ENCODE measurements at places on chromosomes 1 and 21.

- no peak for DNase-seq
Observed at GRCh38 chr21:39265603-39266002, 47.8 kb downstream of the BRWD1 start.

DNA sequence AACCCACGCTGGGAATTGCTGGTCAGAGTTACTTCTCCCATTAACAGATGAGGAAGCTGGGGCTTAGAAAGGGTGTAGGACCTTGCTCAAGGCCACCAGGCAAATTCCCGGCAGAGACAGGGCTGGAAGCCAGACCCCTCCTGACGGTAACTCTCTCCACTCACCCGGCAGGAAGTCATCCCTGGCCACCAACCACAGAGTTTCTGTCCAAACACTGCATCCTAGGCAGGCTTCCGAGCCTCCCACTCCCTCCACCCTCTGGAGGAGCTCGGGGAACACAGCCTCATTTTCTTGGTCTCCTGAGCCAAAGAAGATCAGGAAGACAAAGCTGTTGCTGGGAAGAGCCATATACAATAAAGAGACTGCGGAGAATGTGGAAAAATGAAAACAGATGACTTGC, 25.0 kb upstream of the ZNF436 start:
- no peak for DNase-seq

DNA sequence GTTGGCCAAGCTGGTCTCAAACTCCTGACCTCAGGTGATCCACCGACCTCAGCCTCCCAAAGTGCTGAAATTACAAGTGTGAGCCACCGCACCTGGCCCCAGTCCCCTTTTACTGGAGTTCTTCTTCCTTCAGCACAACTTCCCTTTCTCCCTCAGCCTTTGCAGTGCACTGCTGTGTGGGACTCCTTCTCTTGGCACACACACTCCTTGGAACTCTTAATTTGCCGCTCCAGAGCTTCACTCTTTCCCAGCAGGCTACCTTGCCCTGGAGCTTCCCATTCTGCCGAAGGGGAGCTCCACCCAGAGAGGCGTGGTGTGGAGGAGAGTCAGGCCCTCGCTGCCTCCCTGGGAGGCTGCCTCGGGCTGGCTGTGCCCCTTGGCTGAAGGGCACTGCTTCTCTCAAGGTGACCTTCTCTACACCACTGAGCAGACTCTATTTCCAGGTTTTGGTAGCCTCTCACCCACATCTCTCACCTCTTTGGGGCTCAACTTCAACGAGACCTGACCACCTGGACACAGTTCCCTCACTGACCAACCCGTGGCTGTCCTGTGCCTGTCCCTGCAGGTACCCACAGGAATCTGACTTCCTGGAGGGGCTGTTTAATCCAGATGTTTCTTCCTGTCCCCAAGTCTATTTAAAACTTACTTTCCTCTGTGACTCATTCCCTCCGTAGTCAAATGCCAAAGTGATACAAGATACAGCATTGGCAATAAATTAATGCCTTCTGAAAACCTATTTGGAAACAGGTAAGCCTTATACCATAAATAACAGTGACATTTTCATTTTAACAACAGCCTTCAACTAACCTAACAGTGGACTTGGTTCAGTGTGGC, 227.3 kb upstream of the KIAA0040 start:
- DNase-seq: no peak

DNA sequence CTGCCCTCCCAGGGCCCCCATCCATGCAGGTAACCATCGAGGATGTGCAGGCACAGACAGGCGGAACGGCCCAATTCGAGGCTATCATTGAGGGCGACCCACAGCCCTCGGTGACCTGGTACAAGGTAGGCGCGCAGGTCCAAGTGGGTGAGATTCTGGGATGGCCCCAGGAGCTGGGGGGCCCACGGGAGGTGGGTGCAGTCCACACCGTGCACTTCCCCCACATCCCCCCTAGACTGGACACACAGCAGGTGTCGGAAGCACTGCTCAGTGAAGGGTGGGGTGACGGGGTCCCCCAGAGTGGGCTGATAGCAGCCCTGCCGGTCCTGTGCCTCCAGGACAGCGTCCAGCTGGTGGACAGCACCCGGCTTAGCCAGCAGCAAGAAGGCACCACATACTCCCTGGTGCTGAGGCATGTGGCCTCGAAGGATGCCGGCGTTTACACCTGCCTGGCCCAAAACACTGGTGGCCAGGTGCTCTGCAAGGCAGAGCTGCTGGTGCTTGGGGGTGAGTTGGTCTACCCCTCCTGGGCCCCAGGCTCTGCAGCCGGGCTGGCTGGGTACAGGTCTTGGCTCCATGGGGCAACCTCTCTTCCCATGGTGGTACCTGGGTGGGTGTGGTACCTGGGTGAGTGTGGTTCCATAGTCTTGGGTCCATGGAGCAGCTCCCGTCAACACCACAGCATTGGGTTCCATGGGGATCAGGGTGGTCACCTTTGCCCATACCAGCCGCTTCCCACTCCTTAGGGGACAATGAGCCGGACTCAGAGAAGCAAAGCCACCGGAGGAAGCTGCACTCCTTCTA, 40.4 kb downstream of the TRIM11 start:
- DNase-seq: no peak

GRCh38 chr1:167149793-167150491, 56.1 kb downstream of the STYXL2 start:
- no peak for DNase-seq

- no peak for DNase-seq
Observed at GRCh38 chr1:12572522-12572921, 45.5 kb downstream of the DHRS3 start.

DNA sequence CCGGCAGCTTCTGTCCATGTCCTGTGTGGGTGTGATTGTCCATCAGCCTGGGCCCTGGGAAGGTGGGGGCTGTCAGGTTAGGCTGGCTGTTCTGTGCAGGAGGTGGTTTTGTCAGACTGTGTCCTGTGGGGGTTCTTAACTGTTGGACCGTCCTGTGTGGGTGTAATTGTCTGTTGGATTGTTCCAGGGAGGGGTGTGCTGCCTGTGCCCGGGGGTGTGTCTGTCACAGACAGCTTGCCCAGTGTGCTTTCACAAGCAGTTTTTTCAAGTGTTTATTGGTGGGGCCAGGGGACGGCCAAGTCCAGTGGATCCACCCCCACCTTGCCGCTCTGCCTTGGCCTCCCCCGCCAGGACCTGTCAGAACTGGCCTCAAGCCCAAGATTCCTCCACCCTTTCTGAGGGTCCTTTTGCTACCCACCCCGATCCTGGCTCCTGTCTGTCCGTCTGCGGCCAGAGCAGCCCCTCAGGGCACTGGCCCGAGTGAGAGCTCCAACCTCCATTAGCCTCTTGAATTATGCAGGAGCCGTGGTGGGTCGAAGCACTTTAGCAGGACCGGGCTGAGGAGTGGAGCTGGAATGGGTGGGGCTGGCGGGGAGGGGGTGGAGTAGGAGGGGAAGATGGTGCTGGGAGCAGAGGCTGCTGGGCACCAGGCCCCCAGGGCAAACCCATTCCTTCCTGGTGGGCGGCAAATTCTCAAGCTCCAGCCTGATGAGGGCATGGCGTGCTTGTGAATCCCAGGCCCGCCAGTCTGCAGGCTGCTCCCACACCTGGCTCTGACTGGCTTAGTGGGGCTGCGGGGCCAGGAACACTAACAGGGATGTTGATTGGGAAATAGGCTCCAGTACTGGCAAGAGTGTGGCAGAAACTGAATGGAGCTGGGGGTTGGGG, 47.2 kb downstream of the PTPRF start:
- DNase-seq: no peak

- no peak for DNase-seq
Observed at GRCh38 chr1:167663002-167663772, 33.2 kb downstream of the RCSD1 start.

- no peak for DNase-seq
Observed at GRCh38 chr1:180720753-180721152, 88.9 kb downstream of the XPR1 start.

DNA sequence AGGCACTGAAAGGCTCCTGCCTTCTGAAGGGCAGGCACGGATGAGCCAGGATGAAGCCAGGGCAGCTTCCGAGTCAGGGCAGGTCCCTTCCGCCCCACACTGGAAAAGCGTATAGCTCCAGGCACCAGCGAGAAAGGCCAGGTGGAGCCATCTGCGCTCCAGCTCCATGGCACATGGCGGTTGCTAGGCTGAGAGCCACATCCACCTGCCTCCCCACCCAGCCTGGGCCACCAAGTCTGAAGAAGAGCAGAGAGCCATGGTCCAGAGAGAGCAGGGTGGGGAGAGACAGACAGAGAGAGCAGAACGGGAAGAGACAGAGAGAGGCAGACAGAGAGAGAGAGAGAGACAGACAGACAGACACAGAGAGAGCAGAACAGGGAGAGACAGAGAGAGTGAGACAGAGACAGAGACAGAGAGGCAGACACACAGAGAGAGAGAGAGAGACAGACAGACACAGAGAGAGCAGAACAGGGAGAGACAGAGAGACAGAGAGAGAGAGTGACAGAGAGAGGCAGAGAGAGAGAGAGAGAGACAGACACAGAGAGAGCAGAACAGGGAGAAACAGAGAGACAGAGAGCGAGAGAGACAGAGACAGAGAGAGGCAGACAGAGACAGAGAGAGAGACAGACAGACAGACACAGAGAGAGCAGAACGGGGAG, 5.2 kb downstream of the FNDC10 start:
- DNase-seq: no peak

- no peak for DNase-seq
Observed at GRCh38 chr1:46725736-46726108, 6.8 kb upstream of the EFCAB14 start.

DNA sequence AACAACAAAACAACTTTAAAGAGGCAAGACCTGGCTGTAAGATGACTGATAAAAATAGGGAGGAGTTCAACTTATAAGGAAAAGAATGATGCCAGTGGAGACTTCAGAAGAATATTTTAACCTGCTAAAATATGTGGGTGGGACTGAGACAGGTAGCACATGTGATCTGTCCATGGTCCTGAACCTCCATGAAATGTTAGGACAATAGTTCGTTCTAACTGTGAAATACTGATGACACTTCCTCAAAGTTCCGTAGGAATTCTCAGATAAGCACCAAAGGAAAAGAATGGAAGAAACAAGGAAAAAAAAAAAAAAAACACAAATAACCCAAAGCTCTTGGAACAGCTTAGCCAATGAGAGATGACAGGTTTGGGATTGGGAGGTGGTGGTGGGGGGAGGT, 44.7 kb downstream of the CDC42BPA start:
- DNase-seq: no peak

DNA sequence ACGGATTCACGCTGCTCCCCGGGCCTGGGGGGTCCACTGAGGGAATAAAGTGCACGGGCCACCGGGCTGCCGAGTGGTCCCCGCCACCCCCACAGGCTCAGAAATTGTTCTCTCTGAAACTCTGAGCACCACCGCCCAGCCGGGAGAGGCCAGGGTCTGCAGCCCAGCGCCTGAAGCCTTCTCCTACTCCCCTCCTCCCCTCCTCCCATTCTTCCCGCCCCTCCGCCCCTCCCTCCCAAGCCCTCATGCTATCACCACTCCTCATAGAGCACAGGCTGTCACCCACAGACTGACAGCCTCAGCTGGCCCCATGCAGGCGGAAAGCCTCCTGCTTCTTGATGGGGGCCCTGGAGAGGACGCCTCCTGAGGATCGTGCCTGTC, 707 bp upstream of the GPR153 start:
- no peak for DNase-seq

- DNase-seq: no peak
Observed at GRCh38 chr1:57133686-57134085, 167.9 kb upstream of the C8B start.

GRCh38 chr1:173405834-173406233, 71.3 kb upstream of the PRDX6 start:
- no peak for DNase-seq

GRCh38 chr1:178644308-178645120, 80.5 kb upstream of the RALGPS2 start:
- no peak for DNase-seq

- DNase-seq: no peak
Observed at GRCh38 chr1:71638081-71638766, 557.4 kb upstream of the ZRANB2 start.

GRCh38 chr1:154220071-154220969, at the start of gene UBAP2L:
Gene UBAP2L, plus strand, starts transcription at chr1:154220955. Its CDS starts 4,169 bp downstream, at chr1:154225124.
- peak; percentile 96 for DNase-seq

- DNase-seq: no peak
Observed at GRCh38 chr1:239274242-239274830, 112.0 kb upstream of the CHRM3 start.

GRCh38 chr1:236489710-236490377, 33.9 kb upstream of the LGALS8 start:
- DNase-seq: no peak

Data from progenitor cell of endocrine pancreas (in vitro differentiated cells).